ENCODE measurements at places on chromosomes 16 and 17.

GRCh38 chr17:55304171-55304859, 39.6 kb downstream of the HLF start:
- DNase-seq = no peak

- no peak for DNase-seq
Observed at GRCh38 chr17:10059684-10060211, 138.7 kb downstream of the GAS7 start.

- no peak for DNase-seq
Observed at GRCh38 chr17:79836510-79836971, 2.7 kb downstream of the CBX4 start.

DNA sequence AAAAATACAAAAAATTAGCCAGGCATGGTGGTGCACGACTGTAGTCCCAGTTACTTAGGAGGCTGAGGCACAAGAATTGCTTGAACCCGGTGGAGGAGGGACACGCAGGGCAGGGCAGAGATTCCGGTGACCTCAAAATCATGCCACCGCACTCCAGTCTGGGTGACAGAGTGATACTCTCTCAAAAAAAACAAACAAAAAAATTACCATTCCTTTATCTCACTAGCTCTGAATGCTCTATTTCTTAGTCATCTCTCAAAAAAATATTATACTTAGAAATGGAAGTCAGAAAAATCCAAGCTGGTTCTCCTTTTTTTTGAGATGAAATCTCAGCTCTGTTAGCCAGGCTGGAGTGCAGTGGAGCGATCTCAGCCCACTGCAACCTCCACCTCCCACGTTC, 40.8 kb downstream of the SPOP start:
- DNase-seq = no peak

- no peak for DNase-seq
Observed at GRCh38 chr17:45164734-45165269, 3.1 kb downstream of the HEXIM2 start.

GRCh38 chr17:81328978-81329926, 34.1 kb upstream of the SLC38A10 start:
- peak; percentile 78 for DNase-seq

DNA sequence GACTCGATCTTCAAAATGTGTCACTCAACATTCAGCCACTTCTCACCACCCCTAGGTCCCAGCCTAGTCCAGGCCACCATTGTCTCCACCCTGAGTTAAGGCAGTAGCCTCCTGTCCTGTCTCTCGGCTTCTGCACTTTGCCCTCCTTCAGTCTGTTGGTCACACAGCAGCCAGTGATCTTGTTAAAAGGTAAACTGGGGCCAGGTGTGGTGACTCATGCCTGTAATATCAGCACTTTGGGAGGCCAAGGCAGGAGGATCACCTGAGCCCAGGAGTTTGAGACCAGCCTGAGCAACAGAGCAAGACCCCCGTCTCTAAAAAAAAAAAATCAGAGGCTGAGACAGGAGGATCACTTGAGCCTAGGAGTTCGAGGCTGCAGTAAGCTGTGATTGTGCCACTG, 25.8 kb downstream of the WWP2 start:
- no peak for DNase-seq

DNA sequence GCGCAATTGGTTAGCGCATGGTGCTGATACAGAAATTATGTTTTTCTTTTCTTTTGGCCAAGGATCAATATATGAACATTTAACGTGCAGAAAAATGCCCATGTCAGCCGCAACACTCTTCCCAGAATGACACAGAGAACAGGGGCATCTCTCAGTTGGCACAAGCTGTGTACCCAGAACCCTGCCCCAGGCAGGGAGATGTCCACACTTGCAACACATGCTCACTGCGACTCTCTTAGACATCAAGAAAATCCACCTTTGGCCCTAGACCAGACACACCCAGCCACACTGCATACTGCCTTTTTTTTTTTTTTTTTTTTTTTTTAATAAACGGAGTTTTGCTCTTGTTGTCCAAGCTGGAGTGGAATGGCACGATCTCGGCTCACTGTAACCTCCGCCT, 17.0 kb downstream of the PITPNA start:
- DNase-seq = no peak

DNA sequence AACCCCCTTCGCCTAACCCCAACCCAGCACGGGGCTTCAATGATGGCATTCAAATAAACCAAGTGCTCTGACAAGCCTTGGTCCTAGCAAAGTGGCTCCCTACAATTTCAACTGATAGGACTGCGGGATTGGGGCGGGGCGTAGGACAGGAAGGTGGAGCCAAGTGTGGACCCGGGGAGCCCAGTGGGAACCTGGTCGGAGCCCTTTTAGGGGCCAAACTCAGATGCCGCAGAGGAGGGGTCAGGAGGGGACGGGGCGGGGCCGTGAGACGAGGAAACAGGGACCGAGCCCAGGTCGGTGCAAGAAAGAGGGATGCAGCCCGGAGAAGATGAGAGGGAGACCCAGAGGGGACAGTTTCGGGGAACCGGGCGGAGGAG, 13.2 kb upstream of the CDIPT start:
- no peak for DNase-seq

DNA sequence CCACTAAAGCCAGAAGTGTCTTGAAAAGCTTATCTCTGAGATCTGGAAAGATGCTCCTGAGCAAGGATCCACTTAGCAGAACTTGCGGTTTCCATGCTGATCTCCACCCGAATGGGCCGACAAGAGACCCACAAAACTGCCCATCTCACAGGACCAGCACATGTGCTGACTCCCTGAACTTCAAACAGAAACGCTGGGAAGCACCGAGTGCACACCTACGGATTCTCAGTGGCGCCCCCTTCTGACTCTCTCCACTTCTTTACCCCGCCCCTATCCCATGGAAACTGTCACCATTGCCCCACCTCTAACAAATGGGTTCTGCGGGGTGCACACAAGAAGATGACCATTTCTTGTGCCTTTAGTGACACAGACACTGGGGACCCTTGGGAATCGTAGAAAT, 21.4 kb downstream of the CDRT4 start:
- no peak for DNase-seq

GRCh38 chr16:1938316-1938715, 4.7 kb downstream of the MSRB1 start:
- no peak for DNase-seq

All from NCI-H2171 (cell line).